ENCODE measurements at places on chromosomes 2 and 18.

DNA sequence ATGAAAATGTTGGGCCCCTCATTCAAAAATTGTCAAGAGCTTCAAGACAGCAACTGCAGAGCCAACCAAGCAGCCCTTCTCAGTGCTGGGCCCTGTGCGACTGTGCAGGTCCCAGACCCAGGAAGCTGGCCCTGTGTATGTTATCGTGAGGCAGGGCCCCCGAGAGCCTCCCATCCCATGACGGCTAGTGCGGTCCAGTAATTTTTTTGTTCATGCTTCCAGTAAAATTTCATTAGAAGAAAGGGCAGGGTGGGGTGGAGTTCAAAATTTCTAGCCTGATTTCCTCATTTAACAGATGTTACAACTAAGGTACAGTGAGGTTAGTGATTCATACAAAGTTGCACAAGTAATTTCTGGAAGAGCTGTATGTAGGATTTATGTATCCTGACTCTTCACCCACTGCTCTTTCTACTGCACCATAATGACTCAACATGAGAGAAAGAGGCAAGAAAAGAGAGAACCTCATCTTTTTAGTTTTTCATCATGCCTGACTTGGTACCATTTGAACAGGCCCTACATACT is 105.5 kb downstream of the ZEB2 start:
- DNase-seq: no peak

DNA sequence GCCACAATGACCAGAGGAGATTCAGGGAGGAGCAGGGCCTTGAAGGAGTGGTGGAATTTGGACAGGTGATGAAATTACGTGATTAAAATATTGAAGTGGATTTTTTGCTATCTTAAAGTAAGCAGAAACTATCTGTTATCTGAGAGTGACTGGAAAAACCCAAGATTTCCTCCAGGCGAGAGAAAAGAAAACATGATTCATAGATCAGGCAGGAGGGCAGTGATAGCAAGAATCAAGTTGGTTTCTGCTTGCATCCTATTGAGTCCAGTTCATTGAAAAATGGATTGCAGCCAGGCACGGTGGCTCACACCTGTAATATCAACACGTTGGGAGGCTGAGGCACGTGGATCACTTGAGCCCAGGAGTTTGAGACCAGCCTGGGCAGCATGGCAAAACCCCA is 127.8 kb downstream of the NXPH2 start:
- no peak for DNase-seq

DNA sequence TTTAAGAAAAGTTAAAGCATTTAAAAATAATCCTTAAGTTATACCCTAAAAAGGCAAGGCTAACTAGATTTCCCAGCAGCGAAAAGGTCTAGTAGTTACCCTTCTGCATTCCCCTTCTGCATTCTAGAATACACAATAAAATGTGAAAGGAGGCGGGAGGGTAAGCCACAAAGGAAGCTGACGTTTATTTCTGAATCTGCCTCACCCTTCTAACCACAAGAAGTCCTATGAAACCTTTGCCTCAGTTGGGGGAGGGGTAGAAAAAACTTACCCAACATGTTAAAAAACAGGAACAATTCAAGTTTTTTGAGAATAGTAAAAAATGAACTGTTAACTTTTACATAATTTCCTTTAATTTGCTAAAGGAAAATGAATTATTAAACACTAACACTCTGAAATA is 11.3 kb downstream of the STK17B start:
- DNase-seq: peak; percentile 41

GRCh38 chr2:131413148-131413747 is 49.3 kb upstream of the RAB6D start:
- DNase-seq: no peak

- DNase-seq: no peak
These were observed 3.5 kb upstream of the UGT1A1 start for GRCh38 chr2:233756429-233757081.

GRCh38 chr2:132415256-132415914 is 1.2 kb upstream of the GPR39 start:
- DNase-seq: no peak

- DNase-seq: no peak
These were observed 783.1 kb upstream of the LRRTM1 start for GRCh38 chr2:81087646-81088045.

GRCh38 chr2:234259440-234259839 is 208.9 kb downstream of the SPP2 start:
- no peak for DNase-seq

DNA sequence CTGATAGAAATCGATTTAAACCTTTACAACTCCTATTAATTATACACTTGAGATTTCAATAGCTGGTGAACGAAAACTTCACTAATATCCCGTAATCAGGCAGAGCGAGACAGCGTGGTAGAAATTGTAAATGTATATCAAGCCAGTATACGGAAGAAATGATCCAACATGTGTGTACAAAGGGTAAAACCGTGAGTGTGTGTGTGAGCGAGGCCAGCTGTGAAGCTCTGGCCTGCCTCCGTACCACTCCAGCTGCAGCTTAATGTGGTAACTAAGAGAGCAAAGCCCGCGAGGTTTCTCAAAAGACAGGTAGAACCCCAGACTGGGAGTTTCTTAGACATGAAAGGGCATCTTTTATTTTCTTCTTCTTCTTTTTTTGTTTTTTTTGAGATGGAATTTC is 52.3 kb upstream of the ZNF516 start:
- no peak for DNase-seq

DNA sequence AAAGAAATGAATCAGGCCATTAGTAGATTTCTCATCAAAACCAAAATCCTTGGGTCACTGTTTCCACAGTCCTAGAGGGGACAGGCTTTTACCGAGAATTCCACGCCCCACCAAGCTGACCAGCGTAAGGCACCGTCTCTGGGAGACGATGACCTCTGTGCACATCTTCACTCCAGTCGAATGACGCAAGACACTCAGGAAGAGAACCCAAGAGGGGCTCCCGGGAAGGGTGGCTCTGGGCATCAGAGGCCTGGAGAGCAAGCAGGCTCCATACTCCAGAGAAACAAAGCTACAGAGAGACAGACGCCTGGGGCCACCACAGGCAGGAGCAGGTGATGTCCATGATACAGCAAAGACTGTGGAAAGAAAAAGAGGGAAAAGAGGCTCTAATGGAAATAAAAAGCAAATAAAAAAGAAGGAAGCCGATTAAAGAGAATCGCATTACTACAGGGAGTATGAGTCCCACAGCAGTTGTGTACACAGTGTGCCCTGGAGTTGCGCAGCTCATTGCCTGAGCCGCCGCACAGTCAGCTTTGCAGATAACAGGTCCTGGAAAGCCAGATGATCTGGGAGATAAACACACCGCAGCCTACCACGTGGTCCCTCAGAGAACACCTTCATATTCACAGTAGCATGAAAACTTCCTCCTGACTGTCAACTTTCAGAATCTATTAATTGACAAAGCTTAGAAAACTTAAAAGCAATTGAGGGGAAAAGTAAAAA is 572.7 kb upstream of the SALL3 start:
- DNase-seq: no peak

DNA sequence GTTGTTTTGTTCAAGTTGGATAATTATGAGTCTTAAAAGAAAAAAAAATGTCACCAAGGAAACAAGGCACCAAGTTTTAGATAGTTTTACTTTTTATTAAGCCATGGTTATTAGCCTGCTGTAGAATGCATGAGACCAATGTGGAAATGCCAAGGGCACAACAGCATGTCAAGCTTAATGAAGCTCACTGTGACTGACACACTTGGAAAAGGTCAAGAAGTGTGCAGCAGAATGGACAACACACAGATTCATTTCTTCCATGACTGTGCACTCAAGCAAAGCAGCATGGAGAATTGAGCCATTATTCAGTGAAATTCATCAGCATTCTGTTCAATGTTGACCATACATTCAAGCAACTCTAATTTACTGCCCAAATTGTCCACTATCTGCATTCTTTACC is 23.6 kb downstream of the SPHKAP start:
- no peak for DNase-seq

- DNase-seq: no peak
These were observed 2.8 kb upstream of the PUM2 start for GRCh38 chr2:20353241-20353992.

DNA sequence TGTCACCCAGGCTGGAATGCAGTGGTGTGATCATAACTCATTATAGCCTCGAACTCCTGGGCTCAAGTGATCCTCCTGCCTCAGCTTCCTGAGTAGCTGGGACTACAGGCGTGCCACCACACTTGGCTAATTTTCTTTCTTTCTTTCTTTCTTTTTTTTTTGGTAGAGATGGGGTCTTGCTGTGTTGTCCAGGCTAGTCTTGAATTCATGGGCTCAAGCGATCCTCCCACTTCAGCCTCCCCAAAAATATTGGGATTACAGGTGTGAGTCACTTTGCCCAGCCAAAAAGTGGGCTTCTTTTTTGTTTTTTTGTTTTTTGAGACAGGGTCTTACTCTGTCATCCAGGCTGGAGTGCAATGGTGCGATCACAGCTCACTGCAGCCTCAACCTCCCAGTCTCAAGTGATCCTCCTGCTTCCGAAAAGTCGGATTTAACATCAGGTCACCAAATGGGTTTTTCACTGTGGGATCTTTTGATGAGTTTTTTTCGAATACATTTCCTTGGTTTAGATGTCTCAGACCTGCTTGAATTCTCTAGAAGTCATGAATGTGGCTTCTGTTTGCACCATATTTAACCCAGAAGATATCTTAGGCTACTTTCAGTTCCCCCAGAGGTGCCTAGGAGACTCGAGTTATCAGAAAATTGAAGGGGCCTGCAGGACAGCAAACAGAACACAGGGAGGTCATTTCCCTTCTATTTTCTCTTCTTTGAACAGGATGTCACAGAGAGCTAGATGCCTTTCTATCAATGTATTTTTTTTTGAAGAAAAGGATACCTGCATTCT is 8.9 kb downstream of the RAB31 start:
- no peak for DNase-seq

DNA sequence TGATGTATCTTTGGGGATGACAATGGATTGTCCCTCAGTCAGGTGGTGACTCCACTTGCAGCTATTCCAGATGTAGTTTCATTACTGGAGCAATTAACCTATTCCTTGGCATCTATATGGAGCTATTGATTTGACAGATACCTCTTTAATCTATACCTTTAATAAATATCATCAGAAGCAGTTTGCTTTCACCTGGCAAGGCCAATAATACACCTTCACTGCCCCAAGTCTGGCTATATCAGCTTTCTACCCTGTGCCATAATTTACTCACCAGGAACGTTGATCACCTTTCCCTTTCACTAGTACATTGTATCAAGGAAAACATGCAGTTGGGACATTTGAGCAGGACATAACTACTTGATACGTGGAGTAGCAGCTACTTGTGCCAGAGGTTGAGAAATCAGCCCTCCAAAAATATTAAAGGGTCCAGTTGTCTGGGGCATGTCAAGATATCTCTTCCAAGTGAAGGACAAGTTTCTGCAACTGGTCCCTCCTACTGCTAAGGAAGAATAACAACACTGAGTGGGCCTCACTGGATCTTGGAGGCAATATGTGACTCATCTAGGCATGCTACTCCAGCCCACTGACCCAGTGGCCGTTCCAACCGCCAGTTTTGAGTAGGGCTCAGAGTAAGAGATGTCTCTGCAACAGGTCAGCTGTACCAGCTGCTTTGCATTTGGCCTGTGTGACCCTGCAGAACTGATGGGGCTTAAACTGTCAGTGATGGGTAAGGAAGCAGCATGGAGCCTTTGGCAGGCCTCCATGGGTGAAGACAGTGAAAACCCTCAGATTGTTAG is 67.0 kb downstream of the PSMG2 start:
- DNase-seq: no peak

- DNase-seq: no peak
These were observed 13.0 kb upstream of the FAHD2A start for GRCh38 chr2:95389245-95390119.

DNA sequence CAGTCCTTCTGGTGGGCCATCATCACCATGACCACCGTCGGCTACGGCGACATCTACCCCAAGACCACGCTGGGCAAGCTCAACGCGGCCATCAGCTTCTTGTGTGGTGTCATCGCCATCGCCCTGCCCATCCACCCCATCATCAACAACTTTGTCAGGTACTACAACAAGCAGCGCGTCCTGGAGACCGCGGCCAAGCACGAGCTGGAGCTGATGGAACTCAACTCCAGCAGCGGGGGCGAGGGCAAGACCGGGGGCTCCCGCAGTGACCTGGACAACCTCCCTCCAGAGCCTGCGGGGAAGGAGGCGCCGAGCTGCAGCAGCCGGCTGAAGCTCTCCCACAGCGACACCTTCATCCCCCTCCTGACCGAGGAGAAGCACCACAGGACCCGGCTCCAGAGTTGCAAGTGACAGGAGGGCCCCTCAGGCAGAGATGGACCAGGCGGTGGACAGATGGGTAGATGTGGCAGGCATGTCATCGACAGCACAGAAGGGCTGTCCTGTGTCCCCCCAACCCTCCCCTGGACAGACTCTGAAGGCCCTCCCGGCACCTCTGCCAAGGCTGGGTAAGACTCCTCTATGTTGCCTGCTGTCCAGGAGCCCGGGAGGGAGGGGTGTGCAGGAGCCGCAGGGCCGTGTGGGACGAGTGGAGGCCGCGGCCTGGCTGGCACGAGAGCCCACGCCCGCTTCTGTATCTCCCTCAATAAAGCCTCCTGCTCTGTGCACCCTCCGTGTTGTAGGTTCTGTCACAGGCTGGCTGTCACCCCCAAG is 2.0 kb downstream of the KCNF1 start:
- no peak for DNase-seq

- DNase-seq: no peak
These were observed 22.3 kb upstream of the SERPINB5 start for GRCh38 chr18:63454497-63454896.

DNA sequence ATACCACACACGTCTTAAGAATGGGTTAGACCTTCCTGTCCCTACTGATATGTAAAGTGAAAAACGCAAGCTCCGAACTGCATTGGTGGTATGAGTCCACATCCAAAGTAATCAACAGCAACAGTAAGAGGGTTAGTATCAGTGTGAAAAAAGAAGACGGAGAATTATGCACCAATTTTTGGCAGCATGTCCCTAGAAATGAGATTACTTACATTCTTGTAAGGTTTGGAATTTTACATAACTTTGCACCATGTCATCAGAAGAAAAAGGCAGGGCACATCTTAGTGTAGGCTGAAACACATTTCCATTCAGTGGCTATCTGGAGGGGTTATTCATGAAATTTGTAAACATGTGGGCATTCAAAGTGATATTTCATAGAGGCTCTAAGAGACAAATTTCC is 88.2 kb downstream of the LONRF2 start:
- no peak for DNase-seq

DNA sequence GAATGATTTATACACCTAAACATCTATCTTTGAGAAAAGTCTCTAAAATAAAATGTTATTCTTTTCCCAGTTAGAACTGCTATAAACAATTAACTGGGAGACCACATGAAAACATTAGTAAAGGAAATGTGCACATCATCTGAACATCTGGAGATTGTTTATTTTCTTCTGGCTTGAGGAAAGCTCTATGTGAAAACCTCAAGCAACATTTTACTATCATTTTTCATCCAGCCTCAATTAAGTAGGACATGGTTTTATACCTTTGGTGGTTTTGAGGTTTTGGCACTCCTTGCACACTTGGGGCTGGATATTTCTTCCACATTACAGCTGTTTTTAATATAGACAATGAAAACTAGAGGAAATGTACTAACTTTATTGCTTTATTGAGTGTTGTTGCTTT is 609.5 kb upstream of the SLC8A1 start:
- DNase-seq: no peak

DNA sequence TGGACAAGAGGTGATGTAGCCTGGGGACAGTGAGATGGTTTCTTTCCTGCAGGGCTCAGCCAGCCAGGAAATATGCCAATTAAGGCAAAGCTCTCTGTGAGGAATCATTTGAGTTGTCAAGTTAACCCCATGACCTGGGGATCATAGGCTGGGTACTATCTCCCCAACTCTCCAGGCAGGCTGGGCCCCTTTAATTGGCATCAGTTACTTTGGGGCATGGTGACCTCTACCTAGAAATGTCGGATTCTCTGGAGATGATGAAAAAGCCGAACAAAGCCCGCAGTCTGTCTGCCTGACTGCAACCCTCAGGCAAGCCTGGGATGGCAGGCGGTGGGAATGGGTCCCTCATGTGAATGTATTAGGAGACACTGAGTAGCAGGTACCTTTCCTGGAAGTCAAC is 193.5 kb upstream of the SMAD2 start:
- DNase-seq: no peak

All from activated T-helper 1 cell treated with anti-CD3 and anti-CD28 coated beads, Interleukin-2, amount 50 U/mL, for 16 hours (primary cell).